ENCODE measurements at places on chromosomes 13 and 19.

- DNase-seq = no peak
Observed at GRCh38 chr19:31498781-31499180, 149.5 kb upstream of the TSHZ3 start.

DNA sequence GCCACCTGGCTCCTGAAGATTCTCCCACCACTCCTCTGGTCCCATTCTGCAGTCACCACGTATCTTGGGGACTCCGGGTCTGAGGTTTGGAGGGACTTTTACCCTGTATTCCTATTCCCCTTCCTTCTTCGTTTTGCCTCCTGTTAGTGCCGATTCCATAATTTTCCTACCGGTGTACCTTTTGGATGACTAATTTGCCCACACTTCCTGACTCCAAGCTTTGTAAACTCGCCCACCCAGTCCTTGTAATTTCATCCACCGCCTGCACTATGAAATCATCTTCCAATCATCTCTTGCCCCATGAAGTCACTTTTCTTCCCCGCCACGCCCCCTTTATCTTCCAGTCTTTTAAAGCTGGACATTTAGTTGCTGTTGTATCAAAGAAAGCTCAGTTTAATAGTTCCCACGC lies 572 bp downstream of the UCHL3 start:
- peak; percentile 30 for DNase-seq

DNA sequence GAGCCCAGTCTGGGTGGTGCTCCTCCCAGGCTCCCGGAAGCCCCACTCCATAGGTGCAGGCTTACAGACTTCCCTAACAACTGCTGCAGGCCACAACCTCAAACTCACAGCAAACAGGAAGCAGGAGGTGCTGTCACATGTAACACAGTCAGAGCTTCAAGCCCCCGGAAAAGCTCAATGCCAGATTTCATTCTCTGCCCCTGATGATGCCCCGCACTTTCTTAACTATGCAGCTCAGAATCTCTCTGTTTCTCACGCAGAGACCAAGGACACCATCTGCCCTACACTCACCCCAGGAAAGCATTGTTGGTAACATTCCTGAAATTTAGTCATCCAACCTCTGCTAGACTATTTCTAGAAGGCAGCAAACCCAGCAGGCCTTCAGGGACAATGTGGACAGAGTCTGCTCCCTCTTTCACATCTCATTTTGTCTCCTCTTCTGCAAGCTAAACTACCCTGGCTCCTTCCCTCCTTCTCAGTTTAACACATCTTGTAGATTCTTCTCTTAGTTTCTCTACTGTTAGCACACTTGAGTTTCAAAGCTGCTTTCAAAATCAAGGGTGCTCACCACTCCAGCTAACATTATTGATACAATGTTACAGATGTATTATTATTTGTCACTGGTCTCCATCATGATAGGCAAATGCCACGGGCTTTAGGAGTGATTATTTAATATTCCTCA lies 162.5 kb downstream of the KCTD12 start:
- DNase-seq = no peak

DNA sequence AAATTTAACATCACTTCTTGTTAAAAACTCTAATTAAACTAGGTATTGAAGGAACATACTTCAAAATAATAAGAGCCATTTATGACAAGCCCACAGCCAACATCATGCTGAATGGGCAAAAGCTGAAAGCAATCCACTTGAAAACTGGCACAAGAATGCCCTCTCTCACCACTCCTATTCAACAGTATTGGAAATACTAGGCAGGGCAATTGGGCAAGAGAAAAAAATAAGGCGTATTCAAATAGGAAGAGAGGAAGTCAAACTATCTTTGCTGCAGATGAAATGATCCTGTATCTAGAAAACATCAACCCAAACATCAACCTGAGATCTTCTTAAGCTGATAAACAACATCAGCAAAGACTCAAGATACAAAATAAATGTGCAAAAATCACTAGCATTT lies 15.6 kb upstream of the LILRB1 start:
- DNase-seq = no peak

- DNase-seq = peak; percentile 72
Observed at GRCh38 chr13:51158880-51159518, 47.9 kb upstream of the C13orf42 start.

GRCh38 chr19:34852669-34853068 lies 74.0 kb upstream of the ZNF30 start:
- no peak for DNase-seq

- no peak for DNase-seq
Observed at GRCh38 chr19:16180611-16181010, 4.6 kb upstream of the FAM32A start.

GRCh38 chr13:104143760-104144416 lies 1077.7 kb upstream of the SLC10A2 start:
- DNase-seq = no peak

GRCh38 chr19:4403005-4403761 lies 743 bp downstream of the CHAF1A start:
- DNase-seq = no peak

GRCh38 chr19:30679153-30679702 lies 307.0 kb downstream of the ZNF536 start:
- no peak for DNase-seq

DNA sequence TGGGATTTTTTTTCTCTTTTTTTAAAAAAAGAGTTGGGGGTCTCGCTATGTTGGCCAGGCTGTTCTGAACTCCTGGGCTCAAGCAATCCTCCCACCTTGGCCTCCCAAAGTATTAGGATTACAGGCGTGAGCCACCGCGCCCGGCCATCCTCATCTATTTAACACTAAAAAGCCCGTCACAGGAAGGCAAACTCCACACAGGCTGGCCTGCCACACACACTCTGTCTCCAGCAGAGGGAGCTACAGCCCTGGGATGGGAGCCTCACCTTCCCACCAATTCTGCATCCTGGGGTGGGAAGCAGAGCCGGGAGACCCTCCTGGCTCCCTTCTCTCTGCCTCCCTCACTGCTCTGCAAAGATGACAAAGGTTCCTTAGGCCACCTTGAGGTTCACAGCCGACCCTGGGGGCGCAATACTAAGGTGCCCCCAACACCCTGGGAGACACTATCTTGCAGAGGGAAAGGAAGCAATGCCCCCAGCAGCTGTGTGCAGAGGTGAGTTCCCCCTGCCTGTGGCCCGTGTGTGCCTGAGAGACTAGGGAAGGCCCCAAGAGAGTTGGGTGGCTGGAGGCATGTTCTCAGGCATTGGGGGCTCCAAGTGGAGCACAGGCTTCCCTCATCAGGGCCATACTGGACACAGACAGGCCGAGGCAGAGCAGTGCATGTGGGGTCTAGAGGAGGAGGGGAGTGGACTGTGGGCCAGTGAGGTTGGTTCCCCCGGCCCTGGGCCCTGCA lies 27.4 kb upstream of the TIMM44 start:
- no peak for DNase-seq

DNA sequence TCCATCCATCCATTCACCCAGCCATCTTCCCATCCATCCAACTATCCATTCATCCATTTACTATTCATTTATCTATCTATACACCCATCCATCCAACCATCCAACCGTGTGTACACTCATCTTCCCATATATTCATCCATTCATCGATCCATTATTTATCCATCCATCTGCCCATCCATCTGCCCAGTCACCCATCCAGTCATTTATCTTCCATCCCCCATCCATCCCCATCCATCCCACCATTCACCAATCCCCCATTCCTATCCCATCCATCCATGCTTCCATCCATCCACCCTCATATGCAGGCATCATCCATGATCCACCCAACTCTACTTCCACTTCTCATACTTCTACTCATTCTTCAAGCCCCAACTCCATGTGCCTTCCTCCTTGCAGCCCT lies 14.0 kb upstream of the HOMER3 start:
- DNase-seq = no peak

GRCh38 chr13:37986811-37987210 lies 117.2 kb upstream of the TRPC4 start:
- DNase-seq = no peak

- DNase-seq = no peak
Observed at GRCh38 chr13:58018865-58019264, 387.3 kb downstream of the PCDH17 start.

GRCh38 chr19:47111682-47112165 lies 1.9 kb downstream of the ZC3H4 start:
- no peak for DNase-seq

DNA sequence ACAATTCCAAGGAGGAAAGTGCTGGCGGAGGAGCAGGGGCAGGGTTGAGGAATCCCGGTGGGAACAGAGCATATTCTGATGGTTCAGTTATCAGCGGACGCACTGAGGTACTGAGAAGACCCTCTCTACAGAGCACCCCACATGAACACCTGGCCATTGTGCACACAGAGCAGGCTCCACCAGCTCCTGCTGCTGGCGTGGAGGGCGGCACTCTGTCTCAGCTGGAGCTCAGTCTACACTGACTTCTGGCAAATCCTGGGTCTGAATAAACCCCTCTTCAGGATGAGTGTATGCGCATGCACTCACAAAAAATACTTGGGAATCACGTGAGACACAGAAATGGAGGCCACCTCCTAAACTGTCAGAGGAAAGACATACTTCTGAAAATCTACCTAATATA lies 114.4 kb upstream of the IRS2 start:
- no peak for DNase-seq

GRCh38 chr13:76339649-76340048 lies 546.6 kb downstream of the KCTD12 start:
- no peak for DNase-seq

DNA sequence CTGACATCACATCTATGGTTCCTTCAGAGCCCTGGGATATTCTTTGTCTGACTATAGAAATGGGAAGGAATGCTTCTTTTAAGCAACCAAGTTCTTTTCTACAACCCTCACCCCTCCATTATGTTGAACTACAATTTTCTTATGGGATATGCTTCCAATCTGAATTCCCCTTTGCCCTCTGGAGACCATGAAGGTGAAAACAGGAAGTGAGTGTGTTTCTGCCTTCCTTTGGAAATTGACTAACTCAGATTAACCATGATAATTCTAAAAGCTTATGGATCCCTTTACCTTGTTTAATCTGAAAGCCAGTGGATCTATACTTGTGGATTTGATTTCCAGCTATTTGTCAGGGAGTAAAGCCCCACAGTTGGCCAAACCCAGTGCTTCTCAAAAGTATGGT lies 90.8 kb upstream of the SERTM1 start:
- no peak for DNase-seq

DNA sequence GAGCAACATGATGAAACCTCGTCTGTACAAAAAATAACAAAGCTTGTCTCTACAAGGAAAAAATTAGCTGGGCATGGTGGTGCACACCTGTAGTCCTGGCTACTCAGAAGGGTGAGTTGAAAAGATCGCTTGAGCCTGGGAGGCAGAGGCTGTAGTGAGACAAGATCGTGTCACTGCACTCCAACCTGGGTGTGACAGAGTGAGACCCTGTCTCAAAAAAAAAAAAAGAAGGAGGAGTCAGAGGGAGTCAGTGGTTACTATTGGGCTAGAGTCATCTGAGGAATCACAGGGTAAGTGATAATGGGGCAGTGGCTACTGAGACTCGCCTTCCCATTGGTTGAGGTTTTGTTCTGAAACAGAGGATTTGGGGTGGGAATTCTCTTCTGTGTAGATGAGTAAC lies 1.9 kb upstream of the GPI start:
- DNase-seq = no peak

DNA sequence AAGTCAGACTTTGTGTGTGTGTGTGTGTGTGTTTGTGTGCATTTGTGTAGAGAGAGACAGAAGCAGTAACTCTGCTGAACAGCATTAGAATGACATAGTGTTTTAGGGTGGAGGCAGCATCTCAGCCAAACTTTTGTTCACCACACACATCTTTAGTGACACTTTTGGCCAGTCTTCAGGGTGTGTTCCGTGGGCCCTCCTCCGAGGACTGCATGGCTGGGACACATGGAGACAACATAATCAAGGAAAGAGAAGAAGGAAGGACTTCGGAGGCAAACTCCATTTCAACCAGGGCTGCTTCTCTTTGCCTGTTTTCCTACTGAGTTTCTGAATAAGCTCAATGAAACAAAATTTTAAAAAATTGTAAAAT lies 205.1 kb downstream of the LHFPL6 start:
- DNase-seq = peak; percentile 78

GRCh38 chr13:95193509-95194230 lies 107.6 kb downstream of the ABCC4 start:
- DNase-seq = no peak

GRCh38 chr13:114259974-114260373 lies 21.4 kb upstream of the UPF3A start:
- no peak for DNase-seq

DNA sequence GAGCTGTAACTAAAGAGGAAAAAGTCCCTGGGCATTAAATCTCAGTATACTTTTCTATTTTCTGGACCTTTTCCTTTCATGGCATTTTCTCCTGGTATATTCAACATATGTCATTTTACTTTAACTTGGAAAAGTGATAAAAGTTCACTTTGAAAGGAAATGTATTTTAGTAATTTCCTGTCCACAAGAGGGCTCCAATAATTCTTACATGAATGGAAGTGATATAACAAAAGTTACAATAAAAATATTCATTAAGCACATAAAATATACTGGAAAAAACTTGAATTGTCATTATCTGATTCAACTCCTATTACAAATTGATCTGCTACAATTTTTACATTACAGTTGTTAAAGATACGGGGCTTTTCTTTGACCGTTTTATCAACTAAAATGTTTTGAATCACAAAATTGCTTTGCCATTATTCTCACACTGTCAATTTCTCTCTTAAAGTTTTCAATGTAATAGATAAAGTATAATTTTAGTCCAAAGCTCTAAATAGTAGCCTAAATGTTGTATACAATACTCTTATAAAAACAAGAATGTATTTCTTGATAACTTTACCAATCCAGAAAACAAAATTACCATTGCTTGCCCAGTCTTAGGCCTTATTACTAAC lies 4.9 kb downstream of the UBL3 start:
- DNase-seq = no peak

DNA sequence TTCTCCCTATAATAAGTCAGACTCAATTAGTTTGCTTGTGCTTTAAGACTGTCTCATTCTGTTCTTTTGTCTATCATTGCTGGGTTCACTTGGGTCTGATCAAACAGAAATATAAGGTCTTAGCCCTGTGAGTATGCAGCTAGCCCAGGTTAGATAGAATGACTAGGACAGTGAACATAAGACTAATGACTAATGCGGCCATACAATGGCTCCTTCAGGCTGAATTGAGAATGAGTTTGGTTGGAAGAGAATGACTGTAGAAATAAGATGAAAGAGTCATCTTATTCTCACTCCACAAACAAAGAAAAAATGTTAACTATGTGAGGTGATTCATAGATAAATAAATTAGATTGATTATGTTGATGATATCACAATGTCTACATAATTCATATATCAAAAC lies 50.1 kb upstream of the OBI1 start:
- no peak for DNase-seq

- no peak for DNase-seq
Observed at GRCh38 chr13:41649659-41650058, 192.3 kb downstream of the RGCC start.

Data from hindlimb muscle (tissue), 1 donor.